MM.1S (cell line): ENCODE measurements at places on chromosomes 6 and 20.

DNA sequence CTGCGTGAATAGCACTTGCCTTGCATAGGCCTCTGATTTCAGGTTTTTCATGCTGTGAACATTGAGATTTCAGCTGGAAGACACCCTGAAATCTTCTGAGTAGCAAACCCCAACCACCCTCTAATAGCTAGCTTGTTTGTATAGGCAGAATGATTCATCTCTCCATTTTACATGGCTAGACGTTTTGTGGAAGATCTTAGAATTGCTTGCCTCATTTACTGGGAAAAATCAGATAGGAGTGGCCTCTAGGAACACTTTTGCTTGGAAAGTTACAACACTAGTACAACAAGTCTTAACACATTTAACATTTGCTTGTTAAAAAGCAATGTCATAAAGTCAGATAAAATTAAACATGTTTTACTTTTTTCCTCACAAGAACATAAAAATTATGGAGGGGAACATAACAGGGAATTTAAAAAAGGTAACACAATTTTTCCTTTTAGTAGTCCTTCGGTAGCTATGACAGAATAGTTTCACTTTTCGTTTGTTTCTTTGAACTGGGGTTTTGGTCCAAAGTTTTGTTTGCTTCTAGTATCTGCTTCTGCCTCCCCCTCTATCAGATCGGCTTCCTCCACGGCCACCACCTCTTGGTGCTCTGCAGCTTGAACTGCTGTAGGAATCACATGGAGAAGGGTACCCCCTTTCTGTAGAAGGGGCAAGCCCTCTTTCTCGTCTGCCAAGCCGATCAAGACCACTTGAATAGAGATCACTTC lies 102.2 kb upstream of the PTCHD4 start:
- H3K27ac ChIP-seq, result no peak overlapping the region
- peak; percentile 33 for DNase-seq
- peak overlapping the region; percentile 37 for H3K4me3 ChIP-seq
- H3K36me3 ChIP-seq, result no peaks in the 10 kb centered on the region
- no peaks in the 10 kb centered on the region for H3K27me3 ChIP-seq

DNA sequence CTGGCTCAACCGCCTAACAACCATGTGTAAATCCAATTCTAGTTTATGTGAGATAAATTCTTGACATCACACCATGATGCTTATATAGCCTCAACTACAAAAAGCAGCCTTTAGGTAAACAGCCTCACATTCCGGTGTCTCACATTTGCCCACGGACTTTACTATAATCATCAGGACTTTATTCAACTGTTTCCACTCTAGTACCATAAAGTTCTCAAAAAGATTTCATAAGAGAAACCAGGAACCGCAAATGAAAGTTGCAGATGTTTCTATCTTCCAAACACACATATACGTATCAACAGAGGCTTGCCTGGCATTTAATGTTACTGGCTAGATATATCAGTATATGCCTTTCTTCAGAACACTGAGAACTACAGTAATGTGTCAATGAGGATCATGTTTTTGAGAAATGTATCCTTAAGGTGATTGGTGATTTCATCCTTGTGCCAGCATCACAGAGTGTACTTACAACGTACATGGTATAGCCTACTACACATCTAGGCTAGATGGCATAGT lies 80.0 kb downstream of the EPB41L2 start:
- no peak overlapping the region for H3K27ac ChIP-seq
- no peaks in the 10 kb centered on the region for H3K36me3 ChIP-seq
- no peak overlapping the region for H3K4me3 ChIP-seq
- no peaks in the 10 kb centered on the region for H3K27me3 ChIP-seq

DNA sequence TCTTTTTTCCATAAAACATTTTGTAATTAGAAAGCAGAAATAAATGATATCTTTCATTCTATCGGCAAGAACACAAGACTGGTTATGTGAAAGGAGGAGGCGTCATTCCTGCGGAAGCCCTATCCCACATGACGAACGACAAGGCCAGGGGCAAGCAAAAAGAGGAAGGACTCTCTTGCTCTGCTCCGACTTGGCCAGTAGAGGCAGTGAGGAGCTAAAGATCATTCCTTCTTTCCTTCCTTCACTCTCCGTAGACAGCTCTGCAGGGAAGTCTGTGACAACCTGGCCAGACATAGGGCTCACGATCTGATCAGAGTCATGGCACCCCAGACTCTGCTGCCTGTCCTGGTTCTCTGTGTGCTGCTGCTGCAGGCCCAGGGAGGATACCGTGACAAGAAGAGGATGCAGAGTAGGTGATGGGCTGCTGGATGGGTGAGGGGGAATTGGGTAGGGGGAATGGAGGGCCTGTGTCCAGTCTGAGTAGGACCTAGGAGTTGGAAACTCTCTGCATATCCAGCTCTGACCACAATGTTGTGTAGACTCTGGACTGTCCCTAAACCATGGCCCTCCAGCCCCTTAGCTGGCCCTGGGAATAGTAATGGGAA lies at the start of gene WFDC10A:
WFDC10A (plus strand) TSS at position 244 of the 605 bp plus-strand sequence; CDS start at position 319, 75 bp downstream.
- no peak within 1 kb of the TSS for H3K4me3 ChIP-seq
- no peaks in the 10 kb centered on the region for H3K27me3 ChIP-seq
- no peaks in the 10 kb centered on the region for H3K36me3 ChIP-seq
- H3K4me1 ChIP-seq, result no peaks in the 10 kb centered on the region
- DNase-seq, result peak; percentile 63

DNA sequence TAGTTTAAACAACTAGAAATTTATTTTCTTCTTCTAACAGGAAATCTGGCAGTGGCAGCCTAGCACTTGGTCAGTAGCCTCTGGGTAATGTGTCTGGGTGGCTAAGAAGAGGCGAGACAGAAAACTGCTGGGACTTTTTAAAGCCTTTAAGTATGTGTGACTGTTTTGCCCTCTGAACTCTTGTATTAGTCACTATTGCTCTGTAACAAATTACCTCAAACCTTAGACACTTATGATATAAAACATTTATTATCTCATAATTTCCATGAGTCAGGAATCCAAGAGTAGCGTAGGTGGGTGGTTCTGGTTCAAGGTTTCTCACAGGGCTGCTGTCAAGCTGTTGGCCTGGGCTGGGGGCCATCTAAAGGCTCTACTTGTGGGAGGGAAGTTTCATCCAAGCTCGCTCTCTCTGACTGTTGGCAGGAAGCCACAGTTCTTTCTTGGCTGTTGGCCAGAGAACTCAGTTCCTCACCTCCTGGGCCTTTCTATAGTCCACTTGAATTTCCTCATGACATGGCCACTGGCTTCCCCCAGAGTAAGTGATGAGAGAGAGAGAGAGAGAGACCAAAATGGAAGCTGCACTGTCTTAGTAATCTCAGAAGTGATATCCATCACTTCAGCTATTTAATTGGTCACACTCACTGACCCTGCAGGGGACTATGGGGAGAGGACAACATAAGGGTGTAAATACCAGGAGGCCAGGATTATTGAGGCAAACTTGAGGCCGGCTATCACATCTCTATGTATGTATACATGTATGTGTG lies 17.4 kb upstream of the TBC1D22B start:
- no peak overlapping the region for H3K4me3 ChIP-seq
- H3K4me1 ChIP-seq, result peaks cover 5% of the 10 kb centered on the region; the same call in 1 of the 2 replicates
- H3K27me3 ChIP-seq, result no peaks in the 10 kb centered on the region

GRCh38 chr20:23586735-23587525 lies 18.6 kb upstream of the CST9L start:
- H3K36me3 ChIP-seq, result no peaks in the 10 kb centered on the region
- H3K27me3 ChIP-seq, result no peaks in the 10 kb centered on the region
- DNase-seq, result no peak
- H3K27ac ChIP-seq, result no peak overlapping the region
- no peak overlapping the region for H3K4me3 ChIP-seq

DNA sequence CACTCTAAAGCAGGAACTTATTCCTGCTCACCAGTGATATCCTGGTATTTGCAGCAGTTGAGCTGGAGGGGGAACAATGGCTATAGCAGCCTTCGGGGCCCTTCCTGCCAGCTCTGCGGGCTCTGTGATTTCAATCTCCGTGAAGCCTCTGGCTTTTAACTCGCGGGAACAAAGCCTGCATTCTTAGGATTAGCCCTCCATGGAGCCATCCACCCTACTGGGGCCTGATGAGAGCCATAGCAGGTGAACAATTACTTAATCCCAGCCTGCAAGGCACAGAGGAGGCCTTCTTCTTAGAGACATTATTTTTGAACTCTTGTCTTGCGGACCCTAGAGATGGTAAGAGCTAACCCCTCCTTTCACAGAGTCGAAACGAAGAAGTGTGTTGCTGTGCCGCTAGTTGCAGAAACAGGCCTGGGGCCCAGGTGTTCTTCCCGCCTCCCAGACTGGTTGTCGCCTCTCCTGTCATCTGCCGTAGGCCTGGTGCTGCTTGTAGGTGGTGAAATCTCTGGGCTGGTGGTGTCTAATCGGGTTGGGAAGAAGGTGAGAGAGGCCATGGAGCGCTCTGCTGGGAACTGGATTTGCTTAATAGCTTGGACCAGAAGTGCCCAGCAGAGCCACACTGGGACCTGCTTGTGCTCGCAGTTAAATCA lies 9.7 kb downstream of the GHRH start:
- H3K4me1 ChIP-seq, result no peaks in the 10 kb centered on the region
- no peak for DNase-seq
- H3K27ac ChIP-seq, result no peak overlapping the region
- H3K4me3 ChIP-seq, result no peak overlapping the region

DNA sequence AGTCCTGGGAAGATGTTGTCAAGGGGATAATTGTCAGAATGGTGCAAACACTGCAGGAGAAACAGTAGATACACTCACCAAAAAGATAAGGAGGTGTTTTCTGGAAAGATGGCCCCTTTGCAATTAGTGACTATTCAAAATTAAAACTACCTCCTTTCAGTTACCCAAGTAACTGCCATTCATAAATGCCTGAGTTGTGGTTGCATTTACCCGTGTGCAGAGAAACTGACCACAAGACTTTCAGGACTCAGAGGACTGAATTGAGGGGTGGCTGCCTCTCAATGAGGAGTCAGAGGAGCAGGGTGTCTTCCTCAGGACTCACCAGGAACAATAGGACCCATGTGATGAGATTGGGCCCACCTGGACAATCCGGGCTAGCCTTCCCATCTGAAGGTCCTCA lies 39.0 kb downstream of the GCM1 start:
- no peaks in the 10 kb centered on the region for H3K36me3 ChIP-seq
- peak overlapping the region; percentile 35; the same call in 1 of the 2 replicates for H3K27ac ChIP-seq
- DNase-seq, result peak; percentile 77
- peak overlapping the region; percentile 10; the same call in 1 of the 2 replicates for H3K4me3 ChIP-seq
- peaks cover 49% of the 10 kb centered on the region for H3K4me1 ChIP-seq

DNA sequence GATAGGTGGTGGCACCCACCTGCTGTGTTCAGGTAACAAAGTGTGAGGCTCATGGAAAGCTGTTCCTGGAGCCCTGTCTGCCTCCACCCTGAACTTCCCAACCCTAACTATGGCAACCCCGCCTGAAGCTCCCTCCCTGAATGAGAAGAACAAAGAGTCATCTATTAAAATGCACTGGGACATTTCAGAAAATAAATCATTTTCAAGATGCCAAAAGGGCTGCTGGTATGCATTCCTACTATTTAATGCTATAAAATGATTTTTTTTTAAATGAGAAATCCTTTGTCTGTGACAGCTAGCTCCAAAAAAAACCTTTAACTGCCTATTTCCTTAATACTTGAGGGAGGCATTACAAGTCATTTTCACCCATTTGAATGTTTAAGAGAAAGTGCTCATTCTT lies 84.3 kb upstream of the MRPS10 start:
- no peak overlapping the region for H3K27ac ChIP-seq
- no peak for DNase-seq
- no peaks in the 10 kb centered on the region for H3K36me3 ChIP-seq
- H3K27me3 ChIP-seq, result no peaks in the 10 kb centered on the region
- H3K4me1 ChIP-seq, result no peaks in the 10 kb centered on the region

DNA sequence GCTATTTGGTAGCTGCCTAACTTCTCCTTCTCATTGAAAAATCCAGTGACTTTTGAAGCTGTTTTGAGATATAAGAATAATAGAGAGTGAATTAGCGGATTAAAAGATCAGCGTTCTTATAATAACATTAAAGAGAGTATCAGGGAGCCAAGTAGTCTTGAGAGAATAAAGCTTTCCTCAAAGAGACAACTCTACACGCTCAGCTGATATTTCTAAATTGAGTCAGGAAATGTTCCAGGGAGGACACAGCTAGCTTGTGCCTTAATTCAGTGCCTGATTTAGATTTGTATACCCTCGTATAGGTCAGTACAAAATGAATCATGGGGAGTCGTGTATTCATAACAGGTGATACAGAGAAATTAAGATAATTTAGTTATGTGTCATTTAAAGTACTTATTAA lies 75.1 kb upstream of the QKI start:
- no peaks in the 10 kb centered on the region for H3K4me1 ChIP-seq
- no peaks in the 10 kb centered on the region for H3K27me3 ChIP-seq
- no peak overlapping the region for H3K4me3 ChIP-seq
- H3K36me3 ChIP-seq, result no peaks in the 10 kb centered on the region
- no peak for DNase-seq

DNA sequence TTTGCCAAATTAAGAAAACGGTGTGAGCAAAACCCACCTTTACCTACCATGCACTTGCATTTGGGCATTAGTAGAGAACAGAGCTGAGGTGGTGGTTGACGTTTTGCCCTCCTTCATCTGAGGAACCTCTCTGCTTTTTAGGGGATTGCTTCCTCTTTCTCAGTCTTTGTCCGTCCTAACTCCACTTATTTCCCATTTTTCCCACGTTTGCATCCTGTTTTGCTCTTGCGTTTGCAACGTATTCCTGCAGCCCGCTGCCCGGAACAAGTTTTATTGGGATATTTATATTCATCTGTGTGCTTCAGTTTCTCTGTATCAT lies 374 bp upstream of the SERINC1 start:
- no peaks in the 10 kb centered on the region for H3K36me3 ChIP-seq
- no peak for DNase-seq
- no peaks in the 10 kb centered on the region for H3K27me3 ChIP-seq
- 0 out of 2 replicates have a peak, but pooled peaks cover 7% of the 10 kb centered on the region for H3K4me1 ChIP-seq

- H3K4me3 ChIP-seq, result no peak overlapping the region
- H3K4me1 ChIP-seq, result peaks cover 7% of the 10 kb centered on the region; the same call in 1 of the 2 replicates
- DNase-seq, result no peak
Measured at GRCh38 chr6:141491684-141492083, 641.0 kb upstream of the GJE1 start.

- no peak overlapping the region for H3K4me3 ChIP-seq
- H3K27ac ChIP-seq, result peak overlapping the region; percentile 77; the same call in 1 of the 2 replicates
- H3K4me1 ChIP-seq, result peaks cover 49% of the 10 kb centered on the region
- no peaks in the 10 kb centered on the region for H3K27me3 ChIP-seq
- DNase-seq, result no peak
Measured at GRCh38 chr20:19813846-19814640, 56.0 kb downstream of the RIN2 start.
